ENCODE measurements at places on chromosomes 1 and 21. TPM values are rescaled to one million over a fixed set of nuclear protein-coding genes. Genes with fewer than 3 reads are reported as not detected.

GRCh38 chr1:110604586-110605148 is 1.5 kb downstream of the KCNA2 start:
- peak; percentile 29 for DNase-seq

DNA sequence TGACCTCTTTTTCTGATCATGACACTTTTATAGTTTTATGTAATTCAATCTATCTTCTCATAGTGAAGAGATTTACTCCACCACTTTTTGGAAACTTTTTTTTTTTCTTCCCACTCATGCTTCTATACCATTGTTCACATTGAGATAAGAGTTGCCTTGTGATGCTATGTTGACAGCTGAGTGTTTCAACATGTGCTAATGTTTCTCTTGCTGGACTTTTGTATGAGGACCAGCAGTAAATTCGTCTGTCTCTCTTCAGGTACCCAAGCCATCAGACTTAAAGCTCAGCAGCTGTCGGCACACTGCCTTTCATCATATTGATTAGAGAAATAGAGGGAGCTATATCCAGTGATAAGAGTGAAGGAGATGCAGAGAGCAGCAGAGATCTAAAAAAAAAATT is 227.0 kb downstream of the GRIK1 start:
- DNase-seq: no peak

THEM5 gene
- total RNA-seq: not detected

GRCh38 chr21:23694390-23694789 is 1912.9 kb downstream of the MRPL39 start:
- no peak for DNase-seq

- peak; percentile 81 for DNase-seq
Observed at GRCh38 chr21:39788383-39788782, 43.4 kb downstream of the IGSF5 start.

DNA sequence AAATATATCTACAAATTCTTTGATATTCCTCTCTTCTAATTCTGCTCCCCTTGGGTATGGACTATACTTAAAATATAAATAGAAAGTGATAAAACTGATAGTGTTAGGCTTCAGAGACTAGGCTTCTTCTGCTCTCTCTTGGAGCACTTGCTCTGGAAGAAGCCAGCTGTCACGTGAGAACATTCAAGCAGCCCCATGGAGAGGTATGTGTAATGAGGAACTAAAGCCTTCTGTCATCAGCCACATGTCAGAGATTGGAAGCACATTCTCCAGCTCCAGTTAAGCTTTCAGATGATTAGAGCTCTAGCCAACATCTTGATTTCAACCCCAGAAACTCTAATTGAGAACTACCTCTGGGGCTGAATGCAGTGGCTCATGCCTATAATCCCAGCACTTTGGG is 34.3 kb downstream of the XKR8 start:
- DNase-seq: no peak

GRCh38 chr1:111644506-111644905 is 24.9 kb downstream of the RAP1A start:
- DNase-seq: no peak

DNA sequence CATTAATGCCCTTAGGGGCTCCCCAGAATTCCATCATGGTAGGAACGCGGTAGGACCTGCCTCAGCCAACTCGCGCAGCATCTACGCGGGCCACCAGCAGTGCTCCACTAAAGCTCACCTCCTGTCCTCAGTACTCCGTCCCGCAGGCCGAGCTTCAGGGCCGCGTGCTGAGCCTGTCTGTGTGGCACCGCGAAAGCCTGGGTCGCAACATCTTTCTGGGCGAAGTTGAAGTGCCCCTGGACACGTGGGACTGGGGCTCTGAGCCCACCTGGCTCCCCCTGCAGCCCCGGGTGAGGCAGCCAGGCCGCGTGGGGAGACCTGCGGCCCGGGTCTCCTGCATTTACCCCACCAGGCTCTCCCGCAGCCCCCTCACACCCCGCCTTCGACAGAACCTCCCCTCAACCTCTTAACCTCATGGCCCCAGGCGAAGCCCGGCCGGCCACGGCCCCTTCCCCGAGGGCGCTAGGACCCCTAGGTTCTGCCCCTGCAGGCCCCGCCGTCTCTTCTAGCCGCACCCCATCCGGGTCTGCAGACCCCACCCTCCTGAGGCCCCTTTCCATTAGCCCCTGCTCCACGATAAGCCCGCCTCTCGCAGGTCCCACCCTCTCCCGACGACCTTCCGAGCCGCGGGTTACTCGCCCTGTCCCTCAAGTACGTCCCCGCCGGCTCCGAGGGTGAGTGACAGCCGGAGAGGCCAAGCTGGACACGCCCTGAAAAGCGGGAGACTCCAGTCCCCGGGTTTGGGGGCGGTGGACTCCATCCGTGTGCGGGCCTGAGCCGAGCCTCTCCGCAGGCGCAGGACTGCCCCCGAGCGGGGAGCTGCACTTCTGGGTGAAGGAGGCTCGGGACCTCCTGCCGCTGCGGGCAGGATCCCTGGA is 9.1 kb downstream of the SYTL1 start:
- DNase-seq: peak; percentile 85

Data from upper lobe of left lung (tissue), 6 donors.